ENCODE measurements at places on chromosomes 1 and 21. TPM values are rescaled to one million over a fixed set of nuclear protein-coding genes. Genes with fewer than 3 reads are reported as not detected.

Gene HRNR
- total RNA-seq = not detected

Gene GBP4
- total RNA-seq = 6.2 TPM

Gene USP21
- 13.4 TPM for total RNA-seq

DNA sequence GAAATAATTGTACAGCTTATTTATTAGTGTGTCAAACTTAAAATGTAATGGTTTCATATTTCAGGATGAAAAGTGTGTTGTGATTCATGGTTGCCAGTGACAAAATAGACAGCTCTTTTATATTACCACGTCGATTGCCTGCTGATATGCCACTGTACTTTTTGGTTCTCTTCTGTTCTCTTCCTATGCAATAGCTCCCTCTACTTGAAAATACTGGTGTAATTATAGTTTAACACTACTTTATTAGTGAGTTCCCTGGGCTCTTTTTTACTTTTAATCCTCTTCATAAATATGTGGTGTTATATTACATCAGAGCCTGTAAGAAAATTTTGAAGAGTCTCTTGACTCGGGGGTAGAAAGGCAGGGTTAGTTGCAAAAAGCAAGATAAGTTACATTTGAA is 111.3 kb downstream of the PATJ start:
- DNase-seq = no peak

- peak; percentile 85 for DNase-seq
Observed at GRCh38 chr1:41573785-41574713, 89.6 kb upstream of the EDN2 start.

- no peak for DNase-seq
Observed at GRCh38 chr1:22689505-22689904, 21.1 kb upstream of the EPHB2 start.

- DNase-seq = no peak
Observed at GRCh38 chr1:69533343-69533742, 34.4 kb upstream of the LRRC7 start.

- DNase-seq = no peak
Observed at GRCh38 chr21:34569381-34569979, 45.4 kb downstream of the RCAN1 start.

- DNase-seq = no peak
Observed at GRCh38 chr1:206979379-206980043, 9.3 kb upstream of the FCAMR start.

- DNase-seq = no peak
Observed at GRCh38 chr1:103190766-103191165, 82.4 kb upstream of the COL11A1 start.

DNA sequence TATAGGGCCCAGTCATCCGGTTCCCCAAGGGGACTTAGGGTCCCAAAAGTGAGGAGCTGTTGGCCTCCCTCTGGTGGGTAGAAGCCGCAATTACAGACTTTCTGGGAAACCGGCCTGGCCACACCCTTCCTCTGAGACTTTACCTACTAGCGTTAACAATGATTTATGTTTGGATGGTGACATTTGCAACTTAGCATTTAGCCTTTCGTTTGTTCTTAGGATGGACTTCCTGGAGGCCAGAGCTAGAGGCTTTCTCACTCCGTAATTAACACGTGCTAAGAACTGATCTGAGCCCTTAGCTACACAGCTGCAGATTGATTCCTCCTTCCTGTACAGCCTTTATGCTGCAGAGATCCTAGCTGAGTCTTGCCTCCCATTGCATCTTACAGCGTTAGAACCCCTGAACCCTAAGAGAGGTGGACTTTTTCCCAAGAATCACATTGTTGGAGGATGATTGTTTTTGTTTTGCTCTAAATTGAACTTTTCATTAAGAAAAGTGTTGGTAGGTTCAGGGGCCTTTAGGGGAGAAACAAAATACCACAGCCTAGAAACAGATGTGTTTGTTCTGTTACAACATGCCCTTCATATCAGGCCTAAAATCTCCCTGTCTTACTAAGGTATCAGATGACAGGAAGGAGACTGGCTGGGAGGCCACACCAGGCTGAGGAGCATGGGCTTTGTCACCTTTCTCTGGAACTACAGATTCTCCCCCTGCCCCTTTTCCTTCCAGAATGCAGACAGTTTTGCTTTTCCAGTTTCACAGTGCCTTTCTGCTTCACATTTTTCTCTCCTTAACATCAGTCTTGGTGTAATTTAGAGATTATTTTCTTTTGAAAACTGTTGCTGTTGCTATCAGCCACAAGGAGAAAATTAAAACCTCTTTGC is 1.9 kb downstream of the S100A11 start:
- DNase-seq = peak; percentile 60

DNA sequence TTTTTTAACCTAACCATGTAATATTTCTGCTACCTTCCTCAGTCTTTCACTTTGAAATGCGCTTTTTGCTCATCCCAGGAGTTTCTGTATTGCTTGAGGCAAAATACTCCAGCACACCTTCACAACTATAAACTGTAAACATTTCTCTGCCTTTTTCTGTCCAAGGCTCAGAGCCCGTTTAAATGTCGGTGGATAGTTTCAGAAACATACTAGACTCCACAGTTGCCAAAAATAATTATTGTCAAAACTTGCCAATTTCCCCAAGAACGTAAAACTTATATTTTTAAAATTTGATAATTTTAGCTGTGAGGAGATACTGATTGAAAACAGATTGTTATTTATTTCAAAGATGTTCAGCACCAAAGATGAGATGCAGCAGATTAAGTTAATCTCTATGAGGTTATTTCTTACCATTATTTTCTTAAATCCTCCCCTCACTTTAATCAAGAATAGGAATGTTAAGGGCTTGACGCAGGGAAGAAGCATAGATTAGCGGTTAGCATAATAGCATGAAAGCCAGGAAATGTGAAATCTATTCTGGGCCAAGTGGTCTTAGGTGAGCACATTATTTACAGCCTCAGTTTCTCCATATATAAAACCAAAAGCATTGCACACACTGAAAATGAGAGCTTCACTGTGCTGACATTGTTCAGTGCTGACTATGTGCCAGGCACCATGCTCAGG is 91.5 kb upstream of the ESRRG start:
- no peak for DNase-seq

- DNase-seq = no peak
Observed at GRCh38 chr1:210792250-210793102, 341.5 kb downstream of the KCNH1 start.

GRCh38 chr1:22975694-22976093 is 3.0 kb upstream of the LACTBL1 start:
- no peak for DNase-seq

DNA sequence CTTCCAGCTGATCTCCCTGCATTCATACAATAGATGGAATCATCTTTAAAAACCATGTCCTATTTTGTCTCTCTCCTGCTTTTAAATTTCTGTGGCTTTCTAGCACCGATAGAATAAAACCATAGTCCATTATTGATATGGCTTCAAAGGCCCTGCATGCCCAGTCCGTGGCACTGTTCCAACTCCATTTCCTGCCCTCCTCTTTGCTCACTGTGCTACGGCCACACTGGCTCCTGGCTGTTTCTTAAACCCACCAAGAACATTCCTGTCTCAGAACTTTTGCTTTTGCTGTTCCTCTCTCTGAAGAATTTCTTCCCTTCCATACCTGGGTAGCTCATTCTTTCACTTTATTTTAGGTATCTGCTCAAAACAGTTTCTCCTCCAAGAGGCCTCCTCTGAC is 7.2 kb downstream of the SLAMF1 start:
- peak; percentile 34 for DNase-seq

DNA sequence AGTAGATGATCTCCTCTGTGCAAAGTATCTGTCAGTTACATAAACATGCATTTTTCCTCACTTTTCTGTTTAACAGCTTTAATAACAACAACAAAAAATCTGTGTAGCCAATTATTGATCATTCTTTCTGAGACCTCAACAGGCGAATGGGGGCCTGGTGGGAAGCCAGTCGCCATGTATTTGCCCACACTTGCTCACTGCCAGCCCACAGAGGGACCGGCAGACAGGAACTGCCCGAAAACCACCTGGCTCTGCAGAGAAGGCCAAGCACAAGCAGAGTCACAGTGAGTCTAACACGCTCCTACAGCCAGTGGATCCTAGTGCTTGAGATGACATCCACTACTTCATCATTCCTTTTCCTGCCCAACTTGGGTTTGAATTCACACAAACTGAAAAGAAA is 56.1 kb downstream of the NPHP4 start:
- DNase-seq = no peak

GRCh38 chr1:12294076-12294475 is 64.2 kb downstream of the VPS13D start:
- no peak for DNase-seq

DNA sequence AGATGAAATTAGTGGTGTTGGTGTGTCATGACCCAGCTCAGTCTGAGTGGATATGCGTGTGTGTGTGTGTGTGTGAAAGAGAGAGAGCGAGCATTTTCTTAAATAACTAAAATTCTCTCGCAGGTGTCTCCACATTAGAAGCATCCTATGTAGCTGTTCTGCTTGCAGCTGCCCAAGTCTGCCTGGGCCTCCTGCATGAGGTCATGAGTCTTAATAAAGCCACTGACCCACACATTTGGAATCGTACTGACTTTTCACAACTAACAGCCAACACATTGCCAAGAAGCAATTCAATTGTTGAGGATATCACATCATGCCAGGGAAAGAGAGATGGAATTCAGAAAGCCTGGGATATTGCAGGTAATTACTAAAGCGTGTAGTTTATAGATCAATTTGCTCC is 238.2 kb upstream of the AJAP1 start:
- DNase-seq = no peak
